ENCODE measurements at places on chromosomes 6 and 20. TPM values are rescaled to one million over a fixed set of nuclear protein-coding genes. Genes with fewer than 3 reads are reported as not detected.

- no peak for DNase-seq
These were observed 93.5 kb upstream of the KCNK16 start for GRCh38 chr6:39416026-39416425.

The BMP2 gene
- total RNA-seq, result 13.8 TPM

GRCh38 chr6:86609549-86610388, 327.6 kb upstream of the HTR1E start:
- DNase-seq, result no peak

- no peak for DNase-seq
These were observed 76.8 kb upstream of the SYNDIG1 start for GRCh38 chr20:24392612-24393011.

The ZHX3 gene
- total RNA-seq, result 11.6 TPM

DNA sequence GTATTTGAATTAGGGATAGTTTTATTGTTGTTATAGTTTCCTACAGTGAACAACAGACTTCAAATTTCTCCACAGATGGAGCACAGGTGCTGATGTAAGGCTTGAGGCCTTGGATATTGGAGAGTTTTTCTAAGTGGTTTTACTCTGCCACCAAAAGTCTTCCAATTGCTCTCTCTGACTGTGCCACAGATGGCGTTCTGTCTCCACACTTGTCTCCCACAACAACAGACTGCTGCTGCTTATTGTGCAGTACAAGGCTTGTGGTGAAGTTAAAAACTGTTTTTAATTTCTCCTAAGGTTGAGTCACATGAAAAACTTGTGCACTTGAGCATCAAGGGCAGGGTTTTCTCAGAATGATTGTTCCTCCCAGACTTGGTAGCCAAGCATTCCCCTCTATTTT, 460.9 kb upstream of the KHDRBS2 start:
- DNase-seq, result no peak

DNA sequence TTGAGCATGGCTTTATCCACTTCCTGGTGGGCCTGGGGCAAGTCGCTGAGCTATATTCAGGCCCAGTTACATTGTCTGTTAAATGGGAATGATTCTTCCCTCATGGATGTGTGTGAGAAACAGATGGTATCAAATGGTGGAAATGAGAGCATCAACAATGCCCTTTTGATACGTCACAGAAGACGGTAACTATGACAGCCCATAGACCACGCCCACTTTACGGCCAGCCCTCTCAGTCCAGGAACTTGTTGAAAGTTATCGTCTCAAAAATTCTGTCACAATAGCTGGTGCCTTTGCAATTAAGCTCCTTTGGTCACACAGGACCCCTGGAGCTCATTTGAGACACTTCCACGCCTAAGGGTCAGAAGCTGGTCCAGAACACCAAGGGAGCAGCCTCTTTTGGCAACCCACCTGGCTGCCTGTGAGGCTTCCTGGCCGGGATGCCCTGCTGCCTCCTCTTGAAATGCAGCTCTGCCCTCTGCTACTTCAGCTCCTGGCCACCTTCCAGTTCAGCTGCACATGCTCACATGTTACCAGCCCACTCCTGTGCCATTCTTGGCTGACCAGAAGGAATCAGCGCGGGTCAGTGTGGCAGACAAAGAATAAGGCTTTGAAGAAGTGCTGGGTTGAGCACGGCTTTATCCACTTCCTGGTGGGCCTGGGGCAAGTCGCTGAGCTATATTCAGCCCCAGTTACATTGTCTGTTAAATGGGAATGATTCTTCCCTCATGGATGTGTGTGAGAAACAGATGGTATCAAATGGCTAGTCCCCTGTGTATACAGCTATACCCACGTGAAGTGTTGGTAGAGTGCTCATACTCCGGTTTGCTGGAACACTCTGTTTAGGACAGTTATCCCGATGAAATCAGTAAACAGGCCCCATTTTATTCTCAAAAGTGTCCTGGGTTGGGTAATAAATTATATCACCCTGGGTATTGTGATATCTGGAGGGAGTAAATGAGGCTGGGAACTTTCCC, 199.2 kb upstream of the SUPT3H start:
- DNase-seq, result no peak

- DNase-seq, result no peak
These were observed 42.2 kb downstream of the METTL24 start for GRCh38 chr6:110315869-110316398.

- DNase-seq, result no peak
These were observed 89.6 kb downstream of the PCSK2 start for GRCh38 chr20:17316316-17317038.

The EPB41L1 gene
- 18.1 TPM for total RNA-seq

The TEAD3 gene
- total RNA-seq, result 14.3 TPM

DNA sequence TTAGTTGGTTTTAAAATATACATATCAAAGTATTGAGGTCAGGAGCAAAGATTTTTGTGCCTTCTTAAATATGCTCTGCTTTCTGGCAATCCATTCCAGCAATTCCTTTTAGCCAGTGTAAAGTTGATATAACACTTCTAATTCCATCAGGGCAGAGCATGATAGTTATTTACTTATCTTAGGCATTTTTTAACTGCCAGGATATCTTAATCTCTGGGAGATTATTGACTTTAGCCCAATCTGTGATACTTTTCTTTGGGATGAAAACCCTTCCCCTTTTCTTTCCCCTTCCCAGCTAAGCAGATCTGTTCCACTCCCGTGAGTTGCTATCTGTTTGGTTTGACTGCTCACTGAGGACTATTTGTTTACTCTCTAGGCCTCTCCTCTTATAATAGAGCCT, 168.7 kb upstream of the RSPO3 start:
- DNase-seq, result no peak

GRCh38 chr6:31122791-31123706, 2.8 kb upstream of the CDSN start:
- DNase-seq, result peak; percentile 7

DNA sequence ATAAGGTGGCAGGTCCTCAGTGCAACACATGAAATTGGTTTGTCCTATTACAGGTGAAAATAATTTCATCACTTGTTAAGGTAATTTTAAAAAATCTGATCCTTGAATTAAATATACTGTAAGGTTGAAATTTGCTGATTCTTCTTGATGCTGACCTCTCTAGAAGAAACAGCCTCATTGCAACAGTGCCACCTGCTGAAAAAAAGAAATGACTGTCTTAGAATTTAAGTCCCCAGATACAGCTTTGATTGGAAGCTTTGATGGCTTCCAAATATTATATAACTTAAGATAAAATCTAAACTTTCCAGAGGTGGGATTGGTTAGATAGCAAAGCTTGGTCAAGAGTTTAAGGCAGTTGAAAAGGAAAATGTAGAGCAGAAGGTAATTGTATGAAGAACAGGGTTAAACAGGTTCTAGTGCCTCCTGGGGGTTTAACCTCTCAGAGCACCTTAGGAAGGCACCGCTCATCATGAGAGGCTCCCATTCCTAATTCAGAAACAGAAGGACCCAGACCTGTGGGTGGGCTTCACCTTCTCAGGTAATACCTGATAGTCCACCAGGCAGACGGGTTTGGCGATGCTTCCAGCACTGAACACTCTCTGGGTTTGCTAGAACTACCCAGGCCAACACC, 401.0 kb downstream of the PAX1 start:
- peak; percentile 40 for DNase-seq

GRCh38 chr6:131382631-131383030, 190.4 kb upstream of the ARG1 start:
- no peak for DNase-seq

DNA sequence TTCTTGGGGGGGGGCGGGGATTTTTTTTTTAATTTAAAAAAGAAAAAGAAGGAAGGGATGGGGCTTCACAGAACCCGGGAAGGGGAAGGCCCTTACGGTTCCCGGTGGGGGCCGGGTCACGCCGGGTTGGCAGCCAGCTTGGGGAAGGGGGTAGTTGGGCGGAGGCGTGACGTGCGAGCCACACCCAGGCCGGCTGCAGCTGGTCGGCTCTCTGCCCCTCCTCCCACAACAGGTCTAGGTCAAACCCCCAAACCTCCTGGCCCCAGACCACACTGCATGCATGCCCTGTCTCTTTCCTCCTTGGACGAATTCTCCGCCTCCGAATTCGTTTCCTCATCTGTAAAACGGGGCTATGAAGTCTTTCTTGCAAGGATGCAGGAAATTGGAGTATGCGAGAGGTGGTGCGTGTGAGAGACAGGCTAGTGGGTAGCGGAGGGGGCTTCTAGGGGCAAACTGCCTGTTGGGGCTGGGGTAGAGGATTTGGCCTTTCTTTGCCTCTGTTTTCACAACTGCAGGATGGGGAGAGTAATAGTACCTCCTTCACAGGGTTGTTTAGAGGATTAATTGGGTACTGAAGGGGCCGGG, 828 bp downstream of the HCK start:
- no peak for DNase-seq

The MRPS18B gene
- 41.3 TPM for total RNA-seq

DNA sequence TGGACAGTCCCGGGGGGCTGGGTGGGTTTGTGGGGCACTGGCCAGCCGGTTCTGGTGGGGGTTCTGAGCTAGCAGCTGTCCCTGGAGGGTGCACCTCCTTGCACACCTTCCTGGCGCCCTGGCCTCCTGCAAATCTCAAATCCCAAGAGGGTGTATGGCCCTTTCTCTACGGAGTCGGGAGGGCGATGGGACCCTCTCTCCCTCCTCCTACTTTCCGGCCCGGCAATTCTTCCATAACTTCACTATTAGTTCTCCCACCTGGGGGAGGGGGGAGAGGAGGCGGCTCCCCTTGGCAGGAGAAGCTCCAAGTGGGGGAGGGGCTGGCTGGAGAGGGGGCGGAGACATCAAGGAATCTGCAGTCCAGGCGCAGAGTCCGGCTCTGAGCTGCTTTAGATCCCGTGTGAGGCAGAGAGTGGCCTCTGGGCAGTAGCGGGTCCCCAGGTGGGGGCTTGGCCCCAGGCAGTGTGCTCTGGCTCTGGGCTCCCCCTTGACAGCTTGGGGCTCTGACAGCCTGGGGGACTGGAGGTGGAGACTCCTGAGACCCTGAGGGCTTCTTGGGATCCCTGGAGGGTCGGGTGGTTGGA, 1.4 kb upstream of the LAMA5 start:
- no peak for DNase-seq

The CCN2 gene
- 83.1 TPM for total RNA-seq

DNA sequence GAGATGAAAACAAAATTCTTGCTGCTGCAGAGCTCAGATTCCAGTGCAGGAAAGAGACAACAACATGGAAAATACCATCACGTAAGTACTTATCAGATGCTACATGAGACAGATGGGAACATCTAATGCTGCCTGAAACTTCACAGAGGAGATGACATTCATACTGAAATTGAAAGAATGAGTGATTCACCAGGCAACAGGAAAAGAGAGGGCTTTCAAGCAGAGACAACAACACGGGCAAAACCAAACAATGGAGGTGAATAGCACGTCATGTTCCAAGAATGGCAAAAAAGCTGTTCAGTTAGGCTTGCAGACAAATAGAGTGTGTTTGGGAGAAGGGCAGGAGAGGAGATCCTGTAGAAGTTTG, 39.3 kb downstream of the GTF2H5 start:
- no peak for DNase-seq

The ECHDC1 gene
- 126 TPM for total RNA-seq

DNA sequence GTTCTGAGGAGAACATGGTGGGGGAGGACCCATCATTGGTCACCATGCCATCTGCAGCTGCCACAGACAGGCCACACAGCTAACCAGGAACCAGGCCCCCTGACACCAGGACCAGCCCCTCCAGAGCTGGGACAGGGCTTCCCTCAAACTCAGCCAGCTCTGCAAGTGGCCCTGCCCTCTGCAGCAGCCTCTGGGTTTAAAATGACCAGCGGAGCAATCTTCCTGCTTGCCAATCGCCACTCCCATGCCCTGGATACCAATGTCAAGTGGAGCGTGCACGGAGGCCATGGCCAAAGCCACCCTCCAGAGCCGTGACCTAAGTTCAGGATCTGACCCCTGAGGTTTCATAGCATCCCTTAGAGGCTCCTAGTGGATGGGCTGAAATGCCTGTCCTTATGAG, 199.4 kb downstream of the SYNDIG1 start:
- no peak for DNase-seq

DNA sequence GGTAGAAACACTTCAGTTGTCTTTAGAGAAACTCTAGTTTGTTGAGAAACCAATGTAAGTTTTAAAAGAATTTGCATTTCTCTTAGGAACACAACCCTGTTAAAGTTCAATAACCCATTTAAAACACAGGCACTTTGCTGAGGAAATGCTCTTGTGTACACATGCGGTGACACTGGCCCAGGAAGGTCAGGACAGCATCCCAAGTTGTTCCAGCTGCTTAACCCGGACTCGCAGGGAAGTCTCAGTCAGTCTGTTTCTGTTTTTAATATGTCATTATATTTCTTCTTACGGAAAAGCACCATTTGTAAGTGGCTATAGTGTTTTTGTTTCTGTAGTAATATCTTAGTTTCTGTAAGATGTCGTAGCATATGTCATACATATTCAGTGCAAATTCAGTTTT, 36.9 kb downstream of the RIN2 start:
- no peak for DNase-seq

- no peak for DNase-seq
These were observed 458.6 kb downstream of the MAFB start for GRCh38 chr20:40230486-40230885.

DNA sequence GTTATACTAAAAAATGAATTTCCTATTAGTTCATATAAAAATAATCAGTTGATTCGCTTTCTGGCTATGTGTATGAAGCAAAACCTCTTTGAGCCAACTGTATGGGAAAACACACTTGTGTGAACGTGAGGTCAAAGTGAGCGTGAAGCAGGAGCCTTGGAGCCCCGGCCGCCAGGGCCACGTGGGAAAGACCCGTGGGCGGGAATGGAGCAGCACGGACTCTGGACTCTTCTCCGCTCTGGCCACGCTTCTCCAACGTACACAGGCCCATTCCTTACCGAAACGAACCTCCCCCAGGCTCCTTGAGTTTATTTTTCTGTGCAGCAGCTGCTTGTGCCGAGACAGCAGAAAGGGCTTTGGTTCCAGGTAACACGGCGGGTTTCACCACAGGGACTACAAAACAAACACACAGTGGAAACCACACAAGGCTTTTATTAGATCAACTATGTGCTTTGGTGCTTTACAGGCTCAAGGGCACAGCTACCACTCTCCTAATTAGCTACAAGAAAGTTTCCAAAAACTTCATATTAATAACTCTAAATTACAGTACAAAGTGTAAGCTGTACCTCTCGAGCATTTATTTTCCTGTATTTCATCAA, 62.7 kb downstream of the TAF4 start:
- DNase-seq, result no peak

GRCh38 chr6:343960-344815, 47.4 kb upstream of the IRF4 start:
- no peak for DNase-seq

The ANKRD6 gene
- total RNA-seq, result 8.8 TPM

The MTRF1L gene
- 15.9 TPM for total RNA-seq
